ENCODE measurements at places on chromosomes 4 and X.

- DNase-seq: no peak
These were observed 241.7 kb upstream of the TLL1 start for GRCh38 chr4:165631208-165631894.

DNA sequence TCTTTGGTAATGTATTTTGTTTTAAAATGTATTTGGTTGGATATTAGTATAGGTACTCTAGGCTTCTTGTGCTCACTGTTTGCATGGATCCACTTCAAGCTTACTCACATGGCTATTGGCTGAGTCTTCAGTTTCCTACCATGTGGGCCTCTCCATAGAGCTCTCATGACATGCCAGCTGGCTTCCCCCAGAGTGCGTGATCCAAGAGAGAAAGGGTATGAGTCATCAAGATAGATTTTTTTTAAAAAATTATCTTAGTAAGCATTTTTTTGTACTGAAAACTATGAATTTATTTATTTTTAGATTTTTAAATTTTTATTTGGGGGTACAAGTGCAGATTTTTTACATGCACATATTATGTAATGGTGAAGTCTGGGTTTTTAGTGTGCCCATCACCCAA, 219.1 kb upstream of the AMOT start:
- no peak for DNase-seq

DNA sequence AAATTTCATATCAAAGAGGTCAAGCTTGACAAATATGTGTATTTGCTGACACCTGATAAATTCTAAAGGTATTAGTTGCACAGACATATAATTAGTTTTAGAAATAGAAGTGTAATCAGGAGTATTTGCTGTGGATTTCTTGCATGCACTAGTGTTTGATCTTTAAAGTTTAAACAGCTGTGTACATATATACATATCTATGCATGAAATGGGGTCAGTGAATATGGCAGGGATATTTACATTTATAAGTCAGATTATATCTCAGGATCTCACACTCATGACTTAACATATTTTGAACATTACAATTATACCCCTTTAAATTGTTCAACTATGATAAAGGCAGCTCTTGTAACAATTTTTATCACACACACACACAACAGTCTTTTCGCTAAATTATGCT, 547.4 kb upstream of the ACTRT1 start:
- DNase-seq: no peak

- DNase-seq: no peak
These were observed 27.9 kb downstream of the UGT2B4 start for GRCh38 chr4:69467797-69468196.

GRCh38 chr4:77731656-77732055, 87.5 kb downstream of the CNOT6L start:
- DNase-seq: no peak

DNA sequence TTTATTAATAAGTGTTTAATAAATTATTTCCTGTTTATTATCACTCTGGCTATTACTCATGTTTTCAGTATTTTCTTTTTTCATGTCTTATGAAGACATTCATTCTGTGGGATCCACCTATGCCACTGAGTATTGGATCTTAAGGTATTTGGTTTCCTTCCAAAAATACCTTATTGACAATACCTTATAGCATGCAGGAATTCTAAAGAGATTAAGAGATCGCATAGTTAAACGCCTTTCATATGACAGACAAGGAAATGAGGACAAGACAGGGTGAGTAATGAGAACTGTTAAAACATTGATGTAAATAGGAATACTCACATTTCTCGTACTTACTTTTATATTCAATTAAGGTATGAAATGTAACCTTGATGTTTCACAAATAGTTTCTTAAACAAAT, 38.2 kb upstream of the TMPRSS11B start:
- DNase-seq: no peak

DNA sequence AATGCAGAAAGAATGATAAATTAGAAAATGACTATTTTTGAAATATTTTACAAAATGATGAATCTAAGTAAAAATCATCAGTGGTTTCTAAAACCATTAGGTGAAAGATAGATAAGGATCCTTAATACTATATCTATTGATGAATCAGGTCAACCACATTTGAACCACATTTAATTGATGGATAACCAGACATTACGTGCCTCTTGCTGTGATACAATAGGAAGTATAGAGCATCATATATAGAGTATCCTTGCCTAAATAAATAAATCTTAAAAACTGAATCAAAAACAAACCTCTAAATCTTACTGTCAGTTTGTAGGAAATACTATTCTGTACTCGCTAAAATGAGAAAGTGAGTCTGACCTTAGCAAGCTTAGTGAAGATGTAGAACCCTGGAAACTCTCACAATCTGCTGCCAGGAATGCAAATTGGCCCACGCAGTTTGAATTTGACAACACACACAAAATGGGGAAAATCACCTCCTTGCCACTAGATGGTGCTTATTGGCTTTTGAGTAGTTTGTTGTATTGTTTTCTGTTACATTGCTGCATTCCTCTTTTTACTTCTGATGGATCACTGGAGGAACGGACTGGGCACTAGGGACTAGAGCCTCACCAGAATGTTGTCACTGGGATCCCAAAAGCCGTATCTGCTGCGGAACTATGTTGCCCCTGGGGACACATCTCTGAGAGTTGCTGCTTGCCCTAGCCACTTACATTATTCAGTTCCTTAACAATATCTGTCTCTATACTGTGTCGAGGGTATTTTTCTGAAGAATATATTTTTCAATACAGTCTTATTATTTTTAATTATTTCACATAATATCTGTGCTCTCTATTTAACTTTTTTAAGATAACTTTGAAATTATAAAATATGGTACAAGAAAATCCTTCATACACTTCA, 25.4 kb upstream of the SLAIN2 start:
- no peak for DNase-seq

DNA sequence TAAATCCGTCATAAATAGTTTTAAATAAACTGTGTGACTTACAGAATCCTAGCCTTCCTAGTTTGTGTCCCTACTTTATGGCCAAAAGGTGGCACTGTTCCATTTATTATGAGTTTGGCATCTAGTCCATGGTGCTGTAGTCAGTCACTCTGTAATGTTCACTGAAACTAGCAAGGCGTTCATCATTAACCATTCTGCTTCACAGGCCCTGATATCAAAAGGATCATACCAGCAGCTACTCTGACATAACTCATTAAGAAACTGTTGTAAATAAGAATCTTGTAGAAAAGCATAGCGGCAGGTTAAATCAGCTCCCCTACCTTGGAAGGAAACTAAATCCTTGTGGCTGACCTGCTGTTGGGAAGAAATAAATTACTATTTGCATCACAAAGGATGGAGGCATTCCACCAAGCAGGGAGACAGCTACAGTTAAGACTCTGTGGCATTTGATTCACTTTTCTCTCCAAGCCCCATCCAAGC, 919.6 kb upstream of the DIAPH2 start:
- no peak for DNase-seq

All from stimulated activated CD8-positive, alpha-beta memory T cell treated with anti-CD3 and anti-CD28 coated beads, Interleukin-7, amount 100 ng/mL, for 1 hour (primary cell).